Stimulated activated CD4-positive, alpha-beta T cell treated with anti-CD3 and anti-CD28 coated beads, Interleukin-1b, Interleukin-23, amount 100 ng/mL, for 1 hour (primary cell): ENCODE measurements at places on chromosomes 12 and 14.

GRCh38 chr12:63238892-63239291 is 87.9 kb upstream of the AVPR1A start:
- DNase-seq, result no peak

- DNase-seq, result no peak
These were observed 14.4 kb downstream of the LRCOL1 start for GRCh38 chr12:132596016-132596415.

DNA sequence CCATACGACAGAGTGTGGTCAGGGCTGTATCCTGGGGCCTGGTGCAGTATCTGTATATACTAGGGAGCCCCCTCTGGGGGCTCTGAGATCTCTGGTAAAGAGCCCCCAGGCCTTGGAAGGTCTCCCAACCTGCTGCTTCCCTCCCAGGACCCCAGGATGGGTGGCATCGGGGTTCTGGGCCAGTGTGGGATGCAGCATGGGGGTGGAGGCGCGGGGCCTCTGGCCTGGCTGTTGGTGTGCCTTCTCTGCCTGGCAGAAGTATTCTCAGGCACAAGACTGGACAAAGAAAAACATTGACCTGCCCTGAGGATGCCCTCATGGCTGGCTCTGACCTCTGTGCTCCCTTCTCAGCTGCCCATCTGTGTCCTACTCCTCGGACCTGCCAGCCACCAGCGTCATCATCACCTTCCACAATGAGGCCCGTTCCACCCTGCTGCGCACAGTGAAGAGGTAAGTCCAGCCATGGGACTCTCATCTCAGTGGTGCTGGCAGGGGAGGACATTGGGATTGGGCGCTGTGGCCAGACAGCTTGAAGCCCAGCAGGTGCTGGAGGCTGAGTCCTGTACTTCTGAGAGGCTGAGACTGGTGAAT is 64.5 kb downstream of the GALNT16 start:
- DNase-seq, result no peak

DNA sequence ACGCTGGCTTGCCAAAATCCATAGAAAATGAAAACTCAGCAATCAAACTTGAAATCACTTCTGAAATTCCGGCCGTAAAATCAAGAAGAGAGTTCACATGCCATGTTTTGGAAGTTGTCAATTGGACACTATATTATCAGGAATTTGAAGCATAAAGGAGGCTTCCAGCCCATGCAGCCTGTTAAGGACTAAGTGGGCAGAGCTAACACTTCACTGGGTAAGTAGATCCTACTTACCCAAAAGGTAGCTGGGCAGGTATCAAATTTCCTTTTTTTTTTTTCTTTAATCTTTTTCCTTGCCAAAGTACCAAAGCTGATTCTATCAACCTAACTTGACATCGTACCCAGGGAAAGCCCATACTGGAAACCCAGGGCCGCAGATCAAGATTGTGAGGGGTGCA is 71.5 kb upstream of the ARHGAP5 start:
- DNase-seq, result no peak

GRCh38 chr14:22484632-22485031 is 104.4 kb downstream of the DAD1 start:
- no peak for DNase-seq

DNA sequence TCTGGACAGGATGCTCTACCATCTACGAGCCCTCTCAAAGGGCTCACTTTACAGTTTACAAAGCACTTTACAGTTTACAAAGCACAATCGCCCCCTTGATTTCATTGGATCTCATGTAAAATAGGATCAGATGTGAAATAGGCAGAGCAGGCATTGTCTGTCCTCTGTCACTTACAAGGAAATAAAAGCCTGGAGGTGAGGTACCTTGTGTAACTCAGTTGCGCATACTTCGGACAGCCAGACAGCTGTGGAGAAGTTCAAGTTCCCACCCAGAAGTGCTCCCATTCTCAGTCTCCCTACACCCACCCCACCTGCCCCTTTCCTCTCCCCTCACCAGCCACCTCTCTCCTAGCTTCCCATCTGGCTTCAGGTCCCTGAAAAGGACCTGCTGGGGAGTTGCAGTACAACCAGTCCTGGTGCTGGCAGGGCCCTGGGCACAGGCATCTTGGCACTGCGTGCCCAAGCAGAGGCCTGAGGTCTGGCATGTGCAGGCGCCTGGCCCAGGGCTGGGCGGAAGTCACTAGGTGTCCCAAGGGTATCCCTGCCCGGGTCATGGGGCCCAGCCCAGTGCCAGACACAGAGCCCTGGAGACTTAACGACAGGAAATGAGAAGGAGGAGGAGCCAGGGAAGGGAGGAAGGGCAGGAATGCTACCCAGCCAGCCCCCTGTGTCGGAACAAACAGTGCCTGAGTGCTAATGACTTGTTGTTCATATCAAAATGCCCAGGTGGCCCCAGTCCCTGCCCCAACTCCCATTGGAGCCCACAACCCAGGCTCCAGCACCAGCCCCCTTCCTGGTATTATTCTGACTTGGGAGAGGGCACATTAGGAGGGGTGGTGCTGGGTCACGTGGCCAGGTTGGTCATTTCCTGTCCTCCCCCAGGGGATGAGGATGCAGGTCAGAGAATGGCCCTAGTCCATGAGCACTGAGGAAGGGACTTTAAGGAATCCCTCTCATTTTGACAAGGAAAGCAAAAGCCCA is 5.4 kb downstream of the RAPGEF3 start:
- DNase-seq, result no peak

DNA sequence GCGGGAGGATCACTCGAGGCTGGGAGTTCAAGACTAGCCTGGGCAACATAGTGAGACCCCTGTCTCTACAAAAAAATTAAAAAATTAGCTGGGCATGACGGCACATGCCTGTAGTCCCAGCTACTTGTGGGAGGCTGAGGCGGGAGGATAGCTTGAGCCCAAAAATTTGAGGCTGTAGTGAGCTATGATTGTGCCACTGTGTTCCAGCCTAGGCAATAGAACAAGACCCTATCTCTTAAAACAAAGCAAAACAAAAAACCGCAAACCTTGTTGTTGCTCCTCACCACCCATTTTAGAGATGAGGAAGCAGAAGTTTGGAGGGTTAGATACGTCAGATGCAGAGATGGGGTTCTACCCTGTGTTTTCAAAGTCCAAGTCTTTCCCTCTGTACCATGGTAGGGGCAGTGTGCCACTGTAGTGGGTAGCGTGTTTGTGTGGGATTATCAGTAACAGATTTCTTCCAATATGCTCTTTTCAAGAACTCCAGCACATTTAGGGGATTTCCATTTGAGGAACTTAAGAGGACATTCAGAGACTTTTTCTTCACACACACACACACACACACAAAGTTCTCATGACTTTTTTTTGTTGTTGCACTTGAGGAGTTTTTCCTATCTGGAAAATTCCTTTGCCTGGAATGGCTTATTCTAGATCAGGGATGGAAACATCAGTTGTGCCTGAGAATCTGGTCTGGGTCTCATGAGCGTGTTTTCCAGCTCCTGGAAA is 186.5 kb downstream of the CHST11 start:
- no peak for DNase-seq

DNA sequence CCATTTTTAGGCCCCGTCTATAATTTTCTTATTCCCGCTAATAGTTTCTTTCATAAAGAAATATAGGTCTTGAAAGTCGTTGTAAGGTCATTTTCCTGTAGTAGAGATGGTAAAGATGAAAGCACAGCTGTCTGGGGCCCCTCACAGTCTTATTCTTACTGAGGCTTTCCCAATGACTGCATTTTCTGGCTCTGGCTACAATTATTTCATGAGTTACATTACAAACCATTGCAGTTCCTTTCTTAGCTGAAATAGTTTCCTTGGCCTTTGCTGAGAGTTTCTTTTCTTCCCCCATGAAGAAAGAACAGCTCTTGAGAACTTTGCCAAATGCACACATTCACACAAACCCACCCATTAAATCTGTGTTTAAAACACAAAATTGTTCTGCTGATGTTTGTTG is 113.0 kb downstream of the DYRK2 start:
- no peak for DNase-seq

DNA sequence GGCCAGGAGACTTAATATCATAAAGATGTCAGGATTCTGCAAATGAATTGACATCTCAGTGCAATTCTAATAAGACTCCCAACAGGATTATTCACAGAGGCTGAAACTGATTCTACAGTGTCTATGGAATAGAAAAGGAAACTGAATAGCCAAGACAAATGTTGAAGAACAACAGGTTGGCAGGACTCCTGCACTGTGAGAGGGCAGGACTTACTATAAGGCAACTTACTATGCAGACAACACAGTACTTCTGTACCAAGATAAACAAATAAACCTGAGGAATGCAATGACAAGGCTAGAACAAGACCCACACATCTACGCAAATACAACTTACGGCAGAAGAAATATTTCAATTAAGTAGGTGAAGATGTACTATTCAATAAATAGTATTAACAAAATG is 132.2 kb upstream of the FKBP4 start:
- DNase-seq, result no peak

DNA sequence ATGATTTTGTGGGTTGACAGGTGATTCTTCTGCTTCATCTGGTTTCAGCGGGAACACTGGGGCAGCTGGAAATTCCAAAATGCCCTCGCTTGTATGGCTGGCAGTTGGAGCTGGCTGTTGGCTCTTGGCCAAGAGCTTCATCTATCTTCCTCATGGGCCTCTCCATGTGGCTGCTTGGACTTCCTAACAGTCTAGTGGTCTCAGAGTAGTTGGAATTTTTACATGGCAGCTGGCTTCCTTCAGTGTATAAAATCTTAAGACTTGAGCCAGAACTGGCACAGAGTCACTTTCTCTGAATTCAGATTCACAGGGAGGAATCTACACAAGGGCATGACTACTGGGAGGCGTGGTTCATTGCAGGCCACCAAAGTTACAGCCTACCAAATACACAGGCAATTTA is 204.9 kb upstream of the RMST start:
- DNase-seq, result no peak

DNA sequence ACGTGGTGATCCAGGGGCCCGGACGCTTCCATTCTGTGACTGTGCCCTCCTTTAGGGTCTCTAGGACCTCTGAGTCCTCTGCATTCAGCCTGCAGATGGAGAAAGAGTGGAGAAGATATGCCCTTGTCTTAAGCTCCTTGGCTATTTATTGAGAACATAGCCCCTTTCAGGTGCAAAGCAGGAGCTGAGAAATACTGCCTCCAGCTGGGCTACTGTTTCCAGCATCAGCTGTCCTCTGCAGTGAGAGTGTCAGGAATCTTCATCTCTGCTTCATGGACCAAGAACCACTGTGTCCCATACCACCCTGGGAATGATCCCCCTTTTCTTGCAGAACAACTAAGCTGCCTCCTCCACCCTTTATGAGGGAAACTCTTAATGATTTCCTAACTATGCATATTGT is 47.8 kb upstream of the CEP83 start:
- no peak for DNase-seq

- no peak for DNase-seq
These were observed 25.8 kb upstream of the MSI1 start for GRCh38 chr12:120394483-120395367.

GRCh38 chr14:106605548-106606448 is 1079.4 kb downstream of the TMEM121 start:
- peak; percentile 77 for DNase-seq

DNA sequence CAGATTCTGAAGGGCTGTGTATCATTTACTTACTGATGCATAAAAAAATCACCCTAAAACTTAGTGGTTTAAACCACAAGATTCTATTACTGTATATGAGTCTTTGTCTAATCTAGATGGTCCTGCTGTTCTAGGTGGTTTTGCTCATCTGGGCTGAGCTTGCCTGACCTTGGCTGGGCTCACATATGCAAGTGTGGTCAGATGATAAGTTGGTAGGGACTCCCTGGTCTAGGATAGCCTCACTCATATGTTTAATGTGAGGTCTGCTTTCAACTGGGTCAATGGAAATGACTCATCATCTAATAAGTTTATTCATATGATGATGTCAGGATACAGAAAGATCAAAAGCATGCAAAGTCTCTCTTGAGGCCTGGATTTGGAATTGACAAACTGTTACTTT is 887.8 kb downstream of the TRHDE start:
- DNase-seq, result no peak

DNA sequence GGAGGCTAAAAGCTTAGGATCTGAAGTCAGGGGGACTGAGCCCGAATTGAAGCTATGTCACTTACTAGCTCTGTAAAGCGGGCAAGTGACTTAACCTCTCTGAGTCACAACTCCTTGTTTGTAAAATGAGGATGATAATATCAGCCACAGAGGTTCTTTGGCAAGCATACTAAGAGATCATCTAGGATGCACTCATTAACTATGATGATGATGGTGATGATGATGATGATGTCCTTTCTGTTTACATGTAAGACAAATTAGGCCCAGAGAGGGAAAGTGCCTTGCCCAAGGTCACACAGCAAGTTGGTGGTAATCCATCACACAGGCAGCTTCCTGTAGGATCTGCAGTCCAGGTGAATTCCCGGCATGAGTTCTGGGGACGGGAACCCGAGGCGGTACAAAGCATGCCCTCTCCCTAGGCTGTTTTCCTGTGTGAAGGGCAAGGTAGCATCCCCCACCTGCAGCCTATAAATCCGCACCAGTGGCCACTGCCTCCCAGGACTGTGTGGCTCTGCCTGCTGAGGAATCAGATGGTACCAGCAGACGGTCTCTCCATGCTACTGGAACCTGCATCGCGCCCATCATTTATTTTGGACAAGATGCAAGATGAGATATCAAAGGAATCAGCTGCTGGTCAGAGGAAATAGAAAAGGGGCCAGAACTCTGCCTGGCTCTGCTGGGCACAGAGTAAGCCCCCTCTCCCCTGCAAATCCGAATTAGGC is 55.2 kb downstream of the MAP1LC3B2 start:
- no peak for DNase-seq

- no peak for DNase-seq
These were observed 10.4 kb upstream of the SOX5 start for GRCh38 chr12:23959826-23960225.

DNA sequence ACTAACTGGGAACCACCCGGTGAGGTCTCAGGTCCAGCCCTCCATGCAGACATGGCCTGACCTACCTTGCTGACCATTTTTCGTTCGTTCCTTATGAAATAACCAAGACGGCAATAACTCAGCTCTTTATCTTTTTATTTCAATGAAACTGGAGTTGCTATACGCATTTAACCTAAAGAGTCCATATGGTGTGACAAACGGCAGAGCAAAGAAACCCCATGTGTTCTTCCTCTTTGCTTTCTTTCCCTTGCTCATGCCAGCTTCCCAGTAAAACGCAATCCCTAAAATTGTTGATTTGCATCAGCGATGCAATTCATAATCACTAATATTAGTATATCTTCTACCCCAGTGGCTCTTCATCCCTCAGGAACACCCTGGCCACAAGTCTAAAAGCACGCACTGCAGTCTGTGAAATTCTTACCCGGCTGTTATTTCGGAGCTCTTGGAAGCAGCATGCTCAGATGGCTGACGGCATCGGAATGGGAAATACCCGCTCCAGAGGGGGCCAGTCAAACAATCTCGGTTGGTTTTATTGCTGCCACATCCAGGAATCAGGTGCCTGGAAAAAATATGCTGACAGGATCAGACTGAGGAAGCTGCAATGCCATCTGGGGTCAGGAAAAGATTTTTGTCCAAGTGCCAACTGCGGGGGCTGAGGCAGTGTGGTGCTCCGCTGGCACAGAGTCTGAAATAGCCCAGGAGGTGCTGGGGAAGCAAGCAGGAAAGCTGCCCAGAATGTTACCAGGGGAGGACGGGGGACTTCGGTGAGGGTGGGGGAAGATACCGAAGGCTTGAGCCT is 28.2 kb upstream of the KCNA1 start:
- no peak for DNase-seq

- no peak for DNase-seq
These were observed 33.0 kb upstream of the FGF23 start for GRCh38 chr12:4412465-4412864.

GRCh38 chr14:105204206-105204930 is 23.3 kb upstream of the NUDT14 start:
- no peak for DNase-seq

- DNase-seq, result no peak
These were observed 108.3 kb downstream of the NUAK1 start for GRCh38 chr12:106030210-106031071.

- no peak for DNase-seq
These were observed 525.6 kb downstream of the FLRT2 start for GRCh38 chr14:86055512-86056075.
